ENCODE measurements at places on chromosomes 16 and 17.
A peak's percentile ranks its signal among the peaks of the same experiment; 100 is the strongest.

DNA sequence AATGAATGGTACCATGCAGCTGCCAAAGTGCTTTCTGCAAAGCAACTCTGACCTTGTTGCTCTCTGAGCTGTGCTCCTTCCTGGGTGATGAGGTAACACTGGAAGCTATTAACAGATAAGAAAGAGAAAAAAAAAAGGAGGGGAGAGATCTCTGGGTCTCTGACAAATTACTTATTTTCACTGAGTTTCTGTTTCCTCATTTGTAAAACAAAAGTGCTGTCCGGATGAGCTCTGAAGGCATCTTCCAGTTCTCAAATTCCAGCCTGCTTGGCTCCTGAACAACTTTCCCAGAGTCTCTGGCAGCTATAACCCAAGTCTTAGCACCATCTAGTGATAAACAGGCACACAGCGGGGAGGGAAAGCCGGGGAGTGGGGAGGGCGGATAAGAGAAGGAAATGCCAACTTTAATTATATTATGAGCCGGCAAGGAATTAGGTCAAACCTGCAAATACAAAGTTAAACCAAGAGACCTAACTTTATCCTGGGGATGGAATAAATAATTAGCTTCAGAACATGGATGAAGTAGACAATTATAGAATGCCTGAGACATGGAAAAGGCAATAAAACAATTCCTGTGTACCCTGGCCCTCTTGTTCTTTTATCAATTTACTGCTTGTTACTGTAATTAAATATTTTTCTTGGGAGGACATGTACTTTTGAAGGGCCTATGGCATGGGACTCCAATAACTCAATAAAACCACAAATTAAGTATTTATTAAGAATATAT, 61.3 kb upstream of the KIFC3 start:
- DNase-seq = no peak

- no peak for DNase-seq
Measured at GRCh38 chr17:73749928-73750605, 105.8 kb upstream of the SDK2 start.

DNA sequence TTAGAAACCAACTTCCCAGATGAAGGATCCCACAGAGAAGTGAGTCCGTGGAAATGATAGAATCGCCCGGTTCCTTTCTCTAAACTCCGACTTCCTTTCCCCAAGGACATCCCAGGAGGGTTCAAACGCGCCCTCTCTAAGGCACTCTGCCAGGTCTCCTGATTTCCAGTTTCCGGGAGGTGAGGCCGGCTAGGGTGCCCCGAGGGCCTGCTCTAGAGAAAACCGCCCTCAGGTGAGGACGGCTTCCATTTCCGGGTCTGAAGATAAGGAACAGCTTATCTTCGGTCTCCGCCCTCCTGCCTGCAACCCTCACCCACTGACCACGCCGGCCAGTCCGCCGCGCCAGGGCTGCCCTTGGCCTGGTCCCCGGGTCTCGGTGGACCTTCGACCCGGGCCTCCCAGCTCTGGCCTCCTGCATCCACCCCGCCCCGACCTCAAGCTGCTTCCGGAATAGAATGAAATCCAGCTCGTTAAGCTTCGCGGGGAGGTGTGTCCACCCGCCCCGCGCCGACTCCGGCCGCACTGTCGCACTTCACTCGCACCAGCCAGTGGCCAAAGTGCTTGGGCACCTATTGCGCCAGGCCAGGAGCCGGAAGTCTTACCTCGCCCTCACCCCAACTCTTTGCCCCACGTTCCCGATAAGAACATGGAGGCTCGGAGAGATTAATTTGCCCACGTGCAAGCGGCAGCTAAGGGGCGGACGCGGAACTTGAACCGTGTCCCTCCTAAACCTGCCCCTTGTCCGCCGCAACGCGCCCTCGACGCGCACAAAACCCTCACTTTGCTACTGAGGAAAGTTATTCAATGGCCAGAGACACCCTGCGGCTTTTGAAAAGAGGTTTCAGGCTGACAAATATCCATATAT, 836 bp upstream of the MMP15 start:
- no peak for DNase-seq

GRCh38 chr17:37060928-37061327, 112.2 kb downstream of the AATF start:
- DNase-seq = no peak

GRCh38 chr16:3175157-3176093, 12.6 kb upstream of the OR1F1 start:
- DNase-seq = no peak

- no peak for DNase-seq
Measured at GRCh38 chr16:1182316-1182671, 29.4 kb downstream of the CACNA1H start.

- DNase-seq = no peak
Measured at GRCh38 chr17:32569171-32570080, 82.6 kb downstream of the CDK5R1 start.

DNA sequence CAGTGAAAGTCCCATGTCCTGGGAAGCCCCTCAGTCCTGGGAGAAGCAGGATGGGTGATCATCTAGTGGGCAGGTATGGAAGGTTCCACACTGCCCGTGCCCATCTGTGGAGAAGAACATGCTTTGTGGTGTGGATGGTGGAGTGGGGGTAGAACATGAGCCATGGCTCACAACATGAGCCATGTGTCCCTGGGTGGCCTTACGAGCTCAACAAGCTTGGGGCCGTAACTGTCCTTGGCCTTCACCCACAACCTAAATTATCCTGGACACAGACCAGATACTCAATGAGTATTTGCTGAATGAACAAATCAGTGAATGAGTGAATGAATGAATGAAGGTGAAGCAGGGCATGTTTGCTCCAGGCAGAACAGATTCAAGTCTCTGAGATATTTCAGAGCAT, 13.5 kb downstream of the SOX8 start:
- no peak for DNase-seq

DNA sequence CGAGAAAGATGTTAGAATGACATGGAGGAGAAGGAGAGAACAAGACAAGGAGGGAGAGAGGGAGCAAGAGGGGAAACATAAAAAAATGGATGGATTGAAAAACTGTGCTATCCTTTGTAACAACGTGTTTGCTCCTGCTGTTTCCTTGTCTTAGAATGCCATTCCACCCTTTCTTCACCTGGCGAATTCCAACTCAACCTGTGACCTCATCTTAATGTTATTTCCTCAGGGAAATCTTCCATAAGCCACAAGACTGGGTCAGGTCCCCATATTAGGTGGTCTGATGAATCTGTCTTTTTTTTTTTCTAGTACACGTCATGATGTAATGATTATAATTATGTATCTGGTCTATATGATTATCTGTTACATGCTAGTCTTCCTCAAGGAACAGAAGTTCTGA, 195.0 kb upstream of the MAF start:
- no peak for DNase-seq

DNA sequence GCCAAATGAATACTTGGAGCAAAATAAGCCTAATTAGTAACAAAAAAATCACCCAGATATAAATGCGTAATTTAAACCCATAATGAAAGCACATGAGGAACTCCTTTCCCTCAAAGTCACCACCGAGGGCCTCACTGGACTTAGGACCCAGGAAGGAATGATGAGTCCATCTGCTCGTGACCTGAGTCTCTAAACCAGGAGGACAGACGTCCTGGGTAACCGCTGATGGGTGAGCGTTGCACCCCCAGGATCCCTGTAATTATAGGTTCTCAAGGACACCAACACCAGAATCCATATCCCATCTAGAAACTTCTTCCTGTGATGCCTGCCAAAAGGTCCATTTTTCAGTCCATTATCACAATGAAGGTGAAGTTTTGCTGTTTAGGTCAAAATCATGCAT, 121.4 kb downstream of the ZNF778 start:
- no peak for DNase-seq

GRCh38 chr16:66428682-66429251, 1.7 kb downstream of the BEAN1 start:
- no peak for DNase-seq

GRCh38 chr17:45230787-45231480, 9.2 kb downstream of the FMNL1 start:
- no peak for DNase-seq

- DNase-seq = no peak
Measured at GRCh38 chr17:50677851-50678375, 29.8 kb downstream of the ANKRD40 start.

DNA sequence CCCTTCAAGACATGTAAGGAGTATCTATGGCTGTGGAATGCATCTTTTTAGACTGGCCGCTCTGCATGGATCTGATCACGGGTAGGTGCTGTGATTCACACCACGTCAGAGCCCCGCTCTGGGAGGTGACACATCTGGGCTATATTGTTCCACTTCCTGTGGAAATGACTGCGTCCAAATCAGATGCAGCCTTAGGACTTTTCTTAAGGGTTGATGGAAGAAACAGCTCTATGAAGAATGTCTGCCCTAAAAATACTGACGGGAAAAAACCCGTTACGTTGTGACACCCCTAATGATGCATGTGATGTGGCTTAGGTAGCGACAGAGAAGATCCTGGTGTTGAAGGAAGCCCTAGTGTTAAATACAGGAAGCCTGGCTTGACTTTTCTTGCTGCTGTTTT, 12.2 kb downstream of the BANP start:
- DNase-seq = no peak

GRCh38 chr17:31293581-31293980, 3.5 kb downstream of the OMG start:
- DNase-seq = no peak

DNA sequence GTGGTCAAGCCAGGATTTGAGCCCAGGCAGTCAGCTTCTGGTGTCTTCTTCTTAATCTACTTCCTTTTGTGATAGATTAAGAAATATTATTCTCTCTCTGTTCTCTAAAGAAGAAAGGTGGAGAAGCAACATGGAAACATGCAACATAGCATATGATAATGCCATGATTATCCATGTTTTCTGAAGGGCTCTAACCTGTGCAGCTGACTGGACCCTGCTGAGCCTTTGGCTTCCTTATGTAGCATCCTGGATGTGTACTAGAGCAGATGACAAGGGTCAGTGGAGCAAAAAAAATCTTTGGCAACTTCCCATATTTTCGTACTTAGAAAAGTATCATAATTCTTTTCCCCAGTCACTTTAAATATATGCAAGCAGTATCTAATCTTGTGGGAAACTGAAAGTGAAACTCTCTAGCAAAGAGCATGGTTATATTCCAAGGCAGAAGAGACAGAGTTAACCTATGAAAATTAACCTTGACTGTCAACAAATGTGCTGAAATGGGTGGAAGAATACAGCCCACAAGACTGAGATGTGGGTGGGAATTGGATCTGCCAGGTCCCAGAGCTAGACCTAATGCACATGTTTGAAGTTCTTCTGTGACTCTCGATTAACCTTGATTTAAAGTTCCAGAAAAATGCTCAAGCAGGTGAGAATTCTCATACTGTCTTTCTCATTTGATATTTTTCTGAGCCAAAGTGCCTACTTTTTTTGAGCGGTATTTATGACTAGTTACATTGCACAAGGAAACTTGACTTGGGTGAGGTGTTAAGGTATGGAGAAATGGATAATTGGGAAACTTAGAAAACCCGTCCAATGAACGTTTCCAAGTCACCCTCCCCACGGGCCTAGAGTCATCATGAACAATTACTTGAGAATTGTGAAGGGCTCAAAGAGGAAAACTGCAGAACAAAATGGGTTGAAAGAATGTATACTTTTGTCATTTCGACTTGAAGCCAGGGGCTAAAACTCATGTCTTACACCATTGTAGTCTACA, 248.6 kb downstream of the FTO start:
- no peak for DNase-seq

DNA sequence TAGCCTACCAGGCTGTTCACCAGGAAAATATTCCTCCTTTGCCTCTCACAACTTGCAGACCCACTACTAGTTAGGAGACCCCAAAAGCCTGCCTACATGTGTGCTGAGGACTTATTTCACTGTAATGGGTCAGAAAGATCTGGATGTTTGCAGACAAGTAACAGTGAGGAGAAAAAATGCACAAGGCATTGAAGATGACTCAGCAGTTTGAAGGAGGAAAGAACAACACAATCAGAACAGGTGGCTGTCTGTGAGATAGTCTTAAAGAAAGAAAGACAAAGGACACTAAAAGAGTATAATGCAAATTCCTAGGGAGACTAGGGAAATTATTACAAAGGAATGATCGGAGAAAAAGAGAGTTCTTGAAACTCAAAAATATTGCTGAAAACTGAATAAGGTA, 69.0 kb downstream of the ANKFN1 start:
- DNase-seq = no peak

- no peak for DNase-seq
Measured at GRCh38 chr16:26987597-26988010, 79.1 kb upstream of the C16orf82 start.

- DNase-seq = peak; percentile 53
Measured at GRCh38 chr17:19306160-19307111, 56.1 kb downstream of the B9D1 start.

DNA sequence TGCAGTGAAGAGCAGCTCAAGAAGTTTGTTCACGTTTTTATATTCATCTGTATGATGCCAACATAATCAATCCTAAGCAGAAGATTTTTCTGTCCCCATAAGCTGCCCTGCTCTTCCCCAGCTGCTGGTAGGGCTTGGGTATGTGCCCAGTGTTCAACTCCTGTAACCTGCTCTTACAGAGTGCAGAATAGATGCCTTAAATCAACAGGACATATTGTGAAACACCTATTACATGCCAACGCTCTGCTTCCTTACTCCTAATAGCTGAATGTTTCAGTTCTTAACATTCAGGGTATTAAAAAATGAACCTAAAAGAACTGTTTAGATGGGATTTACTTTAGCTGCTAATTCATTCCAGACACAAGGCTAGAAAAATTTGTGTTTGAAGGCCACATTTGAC, 190.9 kb downstream of the HS3ST3A1 start:
- DNase-seq = no peak

DNA sequence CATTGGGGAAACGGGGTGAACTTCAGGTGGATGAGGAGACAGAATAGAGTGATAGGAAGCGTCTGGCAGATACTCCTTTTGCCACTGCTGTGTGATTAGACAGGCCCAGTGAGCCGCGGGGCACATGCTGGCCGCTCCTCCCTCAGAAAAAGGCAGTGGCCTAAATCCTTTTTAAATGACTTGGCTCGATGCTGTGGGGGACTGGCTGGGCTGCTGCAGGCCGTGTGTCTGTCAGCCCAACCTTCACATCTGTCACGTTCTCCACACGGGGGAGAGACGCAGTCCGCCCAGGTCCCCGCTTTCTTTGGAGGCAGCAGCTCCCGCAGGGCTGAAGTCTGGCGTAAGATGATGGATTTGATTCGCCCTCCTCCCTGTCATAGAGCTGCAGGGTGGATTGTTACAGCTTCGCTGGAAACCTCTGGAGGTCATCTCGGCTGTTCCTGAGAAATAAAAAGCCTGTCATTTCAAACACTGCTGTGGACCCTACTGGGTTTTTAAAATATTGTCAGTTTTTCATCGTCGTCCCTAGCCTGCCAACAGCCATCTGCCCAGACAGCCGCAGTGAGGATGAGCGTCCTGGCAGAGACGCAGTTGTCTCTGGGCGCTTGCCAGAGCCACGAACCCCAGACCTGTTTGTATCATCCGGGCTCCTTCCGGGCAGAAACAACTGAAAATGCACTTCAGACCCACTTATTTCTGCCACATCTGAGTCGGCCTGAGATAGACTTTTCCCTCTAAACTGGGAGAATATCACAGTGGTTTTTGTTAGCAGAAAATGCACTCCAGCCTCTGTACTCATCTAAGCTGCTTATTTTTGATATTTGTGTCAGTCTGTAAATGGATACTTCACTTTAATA, 7.0 kb upstream of the TMEM235 start:
- DNase-seq = no peak

Measured in GM18507 (cell line).